ENCODE measurements at places on chromosomes 13 and 19. TPM values are rescaled to one million over a fixed set of nuclear protein-coding genes. Genes with fewer than 3 reads are reported as not detected.

The ZNF799 gene
- 1.9 TPM for total RNA-seq

The CRX gene
- not detected for total RNA-seq

The ZNF497 gene
- under 0.01 TPM for total RNA-seq

The OXGR1 gene
- total RNA-seq, result 0.16 TPM

The MED29 gene
- total RNA-seq, result 64.5 TPM

The IFNL3 gene
- total RNA-seq, result not detected

The ZNF544 gene
- total RNA-seq, result 38.4 TPM

The CEACAM20 gene
- not detected for total RNA-seq

The SOX1 gene
- not detected for total RNA-seq

The KLK3 gene
- not detected for total RNA-seq

The STX10 gene
- 95.2 TPM for total RNA-seq

The TMEM91 gene
- 11.0 TPM for total RNA-seq

The OR7D2 gene
- total RNA-seq, result 0.51 TPM

The SCN1B gene
- total RNA-seq, result 15.8 TPM

The CERS4 gene
- 10.4 TPM for total RNA-seq

The GDF15 gene
- total RNA-seq, result 20.4 TPM

The BRD4 gene
- 24.9 TPM for total RNA-seq

The SCAF1 gene
- total RNA-seq, result 39.8 TPM

The CRLF1 gene
- 0.65 TPM for total RNA-seq

The F2RL3 gene
- under 0.01 TPM for total RNA-seq

The MAST1 gene
- 1.0 TPM for total RNA-seq
